ENCODE measurements at places on chromosomes 3 and 15.

GRCh38 chr15:64029110-64029509 is 17.2 kb downstream of the DAPK2 start:
- no peak for DNase-seq

DNA sequence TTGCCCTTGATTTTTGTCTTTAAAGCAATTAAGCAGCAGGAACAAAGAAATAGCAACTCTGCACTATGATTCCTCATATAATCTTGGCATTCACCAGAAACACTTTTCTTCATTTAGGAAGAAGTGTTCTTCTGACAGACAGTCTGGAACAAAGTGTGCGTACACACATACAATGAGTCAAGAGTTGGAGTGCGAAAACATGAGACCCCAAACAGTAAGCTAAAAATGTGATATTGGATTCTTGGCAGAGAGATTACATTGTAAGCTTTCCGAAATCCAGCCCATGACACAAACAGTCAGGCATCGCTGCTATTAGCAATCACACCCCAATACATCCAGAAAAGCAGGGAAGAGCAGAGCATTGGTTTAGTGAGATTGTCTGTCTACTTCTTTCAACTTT is 306.7 kb upstream of the TBC1D5 start:
- no peak for DNase-seq

- DNase-seq = no peak
Measured at GRCh38 chr3:115836944-115837343, 213.6 kb downstream of the GAP43 start.

DNA sequence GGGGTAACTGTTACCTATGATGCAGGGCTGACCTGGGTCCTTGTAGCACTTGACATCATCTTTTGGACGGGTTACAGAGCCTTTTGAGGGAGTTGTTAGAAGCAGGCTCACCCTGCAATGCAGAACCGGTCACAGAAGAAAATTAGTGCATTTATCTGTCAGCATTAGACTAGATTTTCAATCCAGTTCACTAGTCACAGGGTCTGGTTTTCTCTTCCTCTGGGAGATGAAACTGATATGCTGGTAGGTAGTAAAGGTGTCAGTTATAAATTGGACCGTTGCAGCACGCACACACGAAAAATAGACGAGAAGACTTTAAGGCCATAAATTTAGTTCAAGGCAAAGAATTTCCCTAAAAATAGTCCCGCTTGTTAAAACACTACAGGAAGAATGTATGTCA is 532.3 kb upstream of the ATP11B start:
- no peak for DNase-seq

- no peak for DNase-seq
Measured at GRCh38 chr3:7205962-7206361, 345.0 kb downstream of the GRM7 start.

GRCh38 chr15:47908950-47909670 is 191.8 kb downstream of the SEMA6D start:
- DNase-seq = no peak

GRCh38 chr15:39139431-39140059 is 441.3 kb upstream of the THBS1 start:
- no peak for DNase-seq

DNA sequence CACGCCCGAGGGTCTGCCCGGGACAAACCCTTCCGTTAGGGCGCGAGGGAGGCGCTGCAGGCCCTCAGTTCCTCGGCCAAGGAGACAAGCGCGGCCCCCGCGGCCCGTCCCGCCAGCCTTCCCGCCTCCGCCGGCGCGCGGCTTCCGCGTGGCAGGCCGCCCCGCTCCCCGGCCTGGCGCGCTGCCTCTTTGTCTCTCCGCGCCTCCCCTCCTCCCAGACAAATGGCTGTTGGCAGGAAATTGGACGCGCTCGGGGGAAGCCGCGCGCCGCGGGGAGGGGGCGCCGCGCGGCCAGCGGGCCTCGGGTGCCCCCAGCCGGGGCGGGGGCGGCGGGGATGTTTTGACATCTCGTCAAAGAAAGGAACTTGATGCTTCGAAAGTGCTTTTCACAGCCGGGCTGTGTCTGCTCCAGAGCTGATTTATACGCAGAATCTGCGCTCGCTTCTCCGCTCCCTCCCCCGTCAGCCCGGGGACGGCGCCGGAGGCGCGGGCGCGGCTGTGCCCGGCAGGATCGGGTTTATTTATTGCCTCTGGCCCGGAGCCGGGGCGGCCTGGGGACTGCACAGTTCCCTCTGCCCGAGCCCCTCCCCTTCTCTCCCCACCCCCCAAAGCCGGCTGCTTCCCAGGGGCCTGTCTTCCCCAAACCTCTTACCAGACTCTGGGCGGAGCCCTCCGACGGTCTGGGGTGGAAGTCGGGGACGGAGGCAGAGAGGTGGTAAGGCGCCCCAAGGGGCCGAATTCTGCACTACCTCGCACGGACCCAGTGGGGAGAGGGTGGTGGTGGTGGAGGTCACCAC is 20.7 kb downstream of the SHF start:
- DNase-seq = peak; percentile 73

- DNase-seq = peak; percentile 21
Measured at GRCh38 chr3:13427662-13428603, 7.8 kb upstream of the NUP210 start.

DNA sequence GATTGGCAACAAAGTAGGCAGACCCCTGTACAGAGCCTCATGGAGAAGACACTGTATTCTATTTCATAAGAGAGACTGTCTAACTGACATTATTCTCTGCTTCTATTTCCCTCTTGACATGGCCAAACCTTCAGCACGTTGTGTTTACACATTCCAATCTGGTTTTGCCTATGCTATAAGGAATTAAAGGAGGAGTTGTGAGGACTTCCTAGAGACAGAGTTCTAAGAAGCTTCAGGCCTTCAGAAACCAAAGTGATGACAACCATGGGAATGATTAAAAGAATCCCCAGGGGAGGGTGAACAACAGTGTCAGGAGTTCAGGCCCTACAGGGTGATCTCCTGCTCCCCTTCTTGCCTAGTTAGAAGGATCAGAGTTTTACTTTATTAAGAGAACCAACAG is 44.9 kb upstream of the CAPN7 start:
- DNase-seq = no peak

- no peak for DNase-seq
Measured at GRCh38 chr15:54298396-54298795, 320.2 kb downstream of the UNC13C start.

GRCh38 chr15:67109141-67110034 is 44.0 kb downstream of the SMAD3 start:
- no peak for DNase-seq

GRCh38 chr3:36647423-36647853 is 116.9 kb downstream of the DCLK3 start:
- DNase-seq = no peak

- DNase-seq = no peak
Measured at GRCh38 chr3:11558918-11559815, 84.5 kb downstream of the VGLL4 start.

- DNase-seq = no peak
Measured at GRCh38 chr3:18405141-18405540, 20.0 kb downstream of the SATB1 start.

DNA sequence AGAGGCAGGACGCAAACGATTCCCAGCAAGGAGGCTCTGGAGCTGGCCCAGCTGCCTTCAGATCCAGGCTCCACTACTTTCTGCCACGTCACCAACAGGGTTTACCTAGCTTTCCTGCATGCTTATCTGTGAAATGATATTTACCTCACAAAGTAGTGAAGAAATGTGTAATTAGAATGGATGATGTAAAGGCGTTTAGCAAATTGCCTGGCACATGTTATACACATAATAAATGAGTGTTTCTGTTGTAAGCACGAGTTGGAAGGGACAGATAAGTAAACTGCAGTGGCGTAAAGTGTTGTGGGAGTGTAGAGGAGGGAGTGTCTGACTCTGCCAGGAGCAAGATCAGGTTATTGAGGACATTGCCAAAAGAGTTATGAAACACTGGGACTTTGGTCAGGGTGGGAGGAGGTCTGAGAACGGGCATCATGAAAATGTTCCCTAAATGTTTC is 3.5 kb upstream of the CHAC1 start:
- no peak for DNase-seq

GRCh38 chr3:16665282-16665741 is 60.1 kb upstream of the DAZL start:
- no peak for DNase-seq

DNA sequence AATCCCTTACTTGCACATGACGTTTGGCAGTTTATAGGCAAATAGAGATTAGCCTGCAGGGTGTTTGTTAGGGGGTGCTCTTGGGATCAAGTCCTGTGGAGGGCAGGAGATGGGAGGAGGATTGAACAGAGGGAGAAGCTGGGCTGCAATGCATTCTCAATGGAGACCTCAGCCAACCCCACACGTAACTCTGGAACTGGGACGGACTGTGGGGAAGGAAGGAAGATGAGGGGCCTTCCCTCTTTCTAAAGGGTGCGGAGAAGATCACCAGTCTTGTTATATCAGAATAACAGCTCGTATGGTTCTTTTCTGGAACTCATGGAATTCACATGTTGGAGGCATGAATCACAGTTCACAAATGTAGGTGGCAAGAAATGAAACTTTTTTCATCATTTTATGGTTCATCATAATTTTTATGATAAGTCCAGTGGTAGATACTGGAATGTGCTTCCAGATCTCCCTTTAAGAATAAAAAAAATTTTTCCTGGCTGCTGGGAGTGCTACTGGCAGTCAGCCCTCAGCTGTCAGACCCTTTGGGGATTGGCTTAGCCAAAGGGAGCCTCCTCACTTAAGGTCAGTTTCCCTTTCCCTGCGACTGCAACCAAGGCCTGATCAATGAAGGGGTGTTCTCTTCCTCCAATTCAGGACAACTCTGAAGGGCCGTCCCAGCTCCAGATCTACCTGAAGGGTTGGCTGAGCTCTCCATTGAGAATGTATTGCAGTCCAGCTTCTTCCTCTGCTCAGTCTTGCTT is 20.5 kb upstream of the LYZL4 start:
- no peak for DNase-seq

- DNase-seq = no peak
Measured at GRCh38 chr3:155664925-155665695, 79.8 kb downstream of the PLCH1 start.

GRCh38 chr3:52715714-52716305 is 9.9 kb downstream of the SPCS1 start:
- DNase-seq = no peak

- no peak for DNase-seq
Measured at GRCh38 chr15:68525815-68526214, 53.0 kb upstream of the CORO2B start.

DNA sequence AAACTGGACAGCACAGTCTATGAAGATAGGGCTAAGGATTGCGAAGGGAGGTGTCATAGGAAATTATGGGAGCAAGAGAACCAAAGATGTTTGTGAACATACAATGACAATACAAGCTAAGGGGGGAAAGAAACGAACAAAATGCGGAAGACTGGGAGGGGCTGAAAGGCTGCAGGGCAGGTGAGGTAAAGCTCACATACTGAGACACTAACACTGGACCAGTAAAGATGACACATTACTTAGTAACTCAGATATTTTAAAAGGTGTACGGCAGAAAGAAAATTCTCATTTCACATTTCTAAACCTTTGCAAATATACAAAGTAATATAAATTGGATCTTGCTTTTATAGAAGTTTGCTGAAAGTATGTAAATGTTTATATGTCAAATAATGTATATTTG is 10.1 kb downstream of the CLDND1 start:
- no peak for DNase-seq

- DNase-seq = no peak
Measured at GRCh38 chr15:88467935-88468528, 524 bp downstream of the MRPS11 start.

GRCh38 chr3:173970281-173970680 is 572.7 kb downstream of the NLGN1 start:
- no peak for DNase-seq

GRCh38 chr15:83158393-83158792 is 49.2 kb downstream of the HDGFL3 start:
- no peak for DNase-seq

- DNase-seq = no peak
Measured at GRCh38 chr3:72041511-72041910, 256.6 kb upstream of the PROK2 start.

- DNase-seq = no peak
Measured at GRCh38 chr15:50176869-50177268, 5.1 kb upstream of the SLC27A2 start.

- DNase-seq = no peak
Measured at GRCh38 chr15:58182460-58183163, 44.4 kb downstream of the AQP9 start.

DNA sequence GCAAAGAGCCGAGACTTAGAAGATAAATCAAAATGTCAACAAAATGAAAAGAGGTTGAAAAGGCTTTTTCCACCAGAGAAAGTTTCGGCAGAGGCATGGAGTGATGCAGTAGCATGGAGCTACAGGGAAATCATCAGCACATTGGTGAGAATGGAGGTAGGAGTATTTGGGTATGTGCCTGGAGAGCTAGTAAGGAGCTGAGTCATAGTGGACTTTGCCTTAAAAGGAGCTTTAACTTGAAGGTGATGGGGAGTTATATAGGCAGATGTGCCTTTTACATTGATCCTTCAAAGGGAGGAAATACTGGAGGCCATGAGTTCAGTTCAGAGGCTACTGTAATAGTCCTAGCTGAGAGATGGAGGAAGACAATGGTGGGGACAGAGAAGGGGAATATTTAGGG is 44.3 kb downstream of the IL5RA start:
- DNase-seq = no peak

Measured in T-helper 2 cell (primary cell).